Right lobe of liver (tissue), 6 donors: ENCODE measurements at places on chromosomes 1 and 21. TPM values are rescaled to one million over a fixed set of nuclear protein-coding genes. Genes with fewer than 3 reads are reported as not detected.
A peak's percentile ranks its signal among the peaks of the same experiment; 100 is the strongest.

DNA sequence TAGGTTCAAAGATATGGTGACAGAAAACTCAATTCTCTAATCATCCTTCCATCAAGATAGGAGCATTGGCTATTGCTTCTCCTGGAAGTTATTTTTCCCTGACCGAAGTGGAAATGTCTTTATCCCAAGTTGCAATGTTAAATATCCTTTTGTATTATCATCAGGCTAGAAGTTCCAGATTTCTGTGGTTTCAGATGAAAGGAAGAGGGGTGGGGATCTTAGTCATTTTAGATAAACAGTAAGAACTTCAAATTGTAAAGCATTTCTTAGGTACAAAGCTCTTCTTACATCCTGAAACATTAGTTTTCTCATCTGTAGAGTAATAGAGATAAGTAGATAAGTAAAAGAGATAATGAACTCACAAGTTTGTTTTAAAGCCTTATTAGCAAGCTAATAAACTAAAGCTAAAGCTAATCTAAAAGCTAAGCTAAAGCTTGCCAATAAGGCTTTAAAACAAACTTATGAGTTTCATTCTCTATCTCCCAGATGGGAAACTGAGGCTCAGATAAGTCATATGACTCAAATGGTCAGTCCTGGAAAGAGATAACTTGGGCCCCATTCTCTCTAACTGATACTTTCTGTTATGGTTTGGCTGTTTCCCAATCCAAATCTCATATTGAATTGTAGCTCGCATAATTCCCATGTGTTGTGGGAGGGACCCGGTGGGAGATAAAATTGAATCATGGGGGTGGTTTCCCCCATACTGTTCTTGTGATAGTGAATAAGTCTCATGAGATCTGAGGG lies 99.2 kb upstream of the KCNK2 start:
- DNase-seq: no peak
- no peak overlapping the region for H3K27ac ChIP-seq
- H3K36me3 ChIP-seq: no peaks in the 10 kb centered on the region

GRCh38 chr1:32984090-32984454 lies 19.5 kb upstream of the RNF19B start:
- H3K27me3 ChIP-seq: no peaks in the 10 kb centered on the region
- no peak overlapping the region for H3K27ac ChIP-seq
- H3K4me1 ChIP-seq: no peaks in the 10 kb centered on the region
- DNase-seq: no peak
- no peaks in the 10 kb centered on the region for H3K36me3 ChIP-seq

Gene NBPF6
- not detected for total RNA-seq

DNA sequence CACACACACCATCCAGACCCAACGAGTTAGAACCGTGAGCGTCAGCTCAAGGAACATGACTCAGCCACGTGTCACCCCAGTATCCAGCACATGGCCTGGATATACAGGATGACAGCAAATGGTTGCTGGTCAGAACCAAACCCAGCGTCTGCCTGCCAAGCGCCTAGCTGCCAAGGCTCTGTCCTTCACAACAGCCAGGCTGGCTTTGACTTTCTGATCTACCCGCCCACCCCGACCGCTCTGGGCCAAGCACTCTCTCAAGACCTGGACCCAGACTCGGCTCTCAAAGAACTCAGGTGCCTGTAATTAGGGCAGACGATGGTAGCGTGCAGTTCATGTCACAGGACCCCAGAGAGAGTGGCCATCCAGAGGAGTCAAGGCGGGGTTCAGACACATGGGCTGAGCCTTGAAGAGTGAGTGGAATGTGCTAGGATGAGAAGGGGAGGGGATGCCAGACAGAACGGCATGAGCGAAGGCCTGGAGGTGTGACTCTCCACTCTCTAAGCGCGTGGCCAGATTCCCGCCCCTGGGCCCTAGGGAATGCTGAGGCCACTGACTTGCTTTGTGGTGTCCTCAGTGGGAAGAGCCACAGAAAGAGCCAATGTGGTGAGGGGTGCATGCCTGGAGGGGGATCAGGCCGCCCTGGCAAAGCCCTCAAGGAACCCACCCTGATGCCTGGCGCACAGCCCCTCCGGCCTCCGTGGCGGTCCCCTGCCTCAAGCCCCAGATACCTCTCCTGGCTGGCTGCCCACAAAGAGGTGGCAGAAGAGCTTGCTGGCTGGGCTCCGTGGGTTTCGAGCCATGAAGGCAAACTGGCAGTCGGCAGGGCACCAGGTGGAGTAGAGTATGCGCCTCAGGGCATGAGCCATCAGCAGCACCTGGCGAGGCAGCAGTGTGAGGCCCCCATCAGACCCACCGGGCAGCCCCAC lies 7.0 kb downstream of the SH2D5 start:
- no peak overlapping the region for H3K27ac ChIP-seq
- no peaks in the 10 kb centered on the region for H3K4me1 ChIP-seq
- DNase-seq: peak; percentile 5
- no peaks in the 10 kb centered on the region for H3K36me3 ChIP-seq
- H3K27me3 ChIP-seq: no peaks in the 10 kb centered on the region

DNA sequence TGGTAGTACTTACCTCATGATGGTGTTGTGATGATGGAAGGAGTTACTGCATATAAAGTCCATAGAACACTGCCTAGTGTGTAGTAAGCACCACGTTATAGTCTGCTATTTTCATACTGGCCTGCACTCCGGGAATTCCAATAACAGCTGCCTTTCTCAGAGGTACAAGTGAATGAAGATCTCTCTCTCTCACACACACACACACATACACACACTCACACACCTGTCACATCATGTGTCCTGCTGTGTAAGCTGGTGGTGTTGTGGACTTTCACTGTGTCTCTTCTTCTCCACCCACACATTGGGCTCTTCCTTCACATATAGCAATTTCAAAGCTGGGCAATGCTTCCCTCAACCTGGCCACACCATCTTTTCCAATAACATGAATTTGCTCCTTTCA lies 33.4 kb upstream of the ST6GALNAC5 start:
- DNase-seq: no peak
- H3K4me1 ChIP-seq: no peaks in the 10 kb centered on the region
- H3K36me3 ChIP-seq: no peaks in the 10 kb centered on the region
- no peak overlapping the region for H3K27ac ChIP-seq

DNA sequence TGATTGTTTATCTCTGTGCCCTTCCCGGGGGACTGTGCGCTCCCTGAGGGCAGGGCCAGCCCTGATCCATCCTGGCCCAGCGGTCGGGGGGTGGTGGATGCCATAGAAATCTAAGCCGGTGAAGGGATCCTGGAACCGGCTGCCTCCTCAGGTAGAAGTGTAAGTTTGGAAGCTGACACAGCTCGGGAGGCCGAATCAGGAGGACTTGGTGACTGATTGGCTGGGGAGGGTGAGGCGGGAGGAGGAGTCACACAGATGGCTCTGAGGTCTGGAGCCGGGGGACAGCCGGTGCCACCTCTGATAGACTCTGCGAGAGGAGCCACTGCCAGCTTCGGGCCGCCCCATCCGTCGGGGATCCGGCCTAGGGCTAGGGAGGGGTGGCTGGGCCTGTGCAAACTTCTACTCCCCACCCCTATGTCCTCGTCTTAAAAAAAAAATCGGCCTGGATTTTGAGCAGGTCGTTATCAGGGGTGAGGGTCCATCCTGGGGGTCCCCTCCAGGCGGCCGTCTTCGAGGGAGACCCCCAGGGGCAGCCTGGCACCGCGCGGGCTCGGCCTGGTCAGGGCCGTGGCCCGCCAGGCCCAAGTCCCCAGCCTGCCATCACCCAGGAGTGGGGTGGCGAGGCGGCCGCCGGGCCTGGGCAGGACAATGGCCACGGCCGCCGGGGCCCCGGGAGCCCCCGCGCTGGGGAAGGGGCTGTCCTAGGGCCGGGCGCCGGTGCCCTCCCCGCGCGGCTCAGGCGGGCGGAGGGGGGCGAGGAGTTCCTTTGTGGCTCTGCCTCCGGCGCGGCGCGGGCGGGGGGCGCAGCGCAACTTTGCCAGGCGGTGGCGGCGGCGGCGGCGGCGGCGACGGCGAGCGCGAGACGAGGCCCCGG lies 708 bp upstream of the ZNF362 start:
- no peaks in the 10 kb centered on the region for H3K27me3 ChIP-seq
- DNase-seq: peak; percentile 86
- H3K4me1 ChIP-seq: no peaks in the 10 kb centered on the region
- peak overlapping the region; percentile 59 for H3K4me3 ChIP-seq

Gene ZMYND12
- 2.6 TPM for total RNA-seq

Gene HSD3B2
- 0.49 TPM for total RNA-seq

DNA sequence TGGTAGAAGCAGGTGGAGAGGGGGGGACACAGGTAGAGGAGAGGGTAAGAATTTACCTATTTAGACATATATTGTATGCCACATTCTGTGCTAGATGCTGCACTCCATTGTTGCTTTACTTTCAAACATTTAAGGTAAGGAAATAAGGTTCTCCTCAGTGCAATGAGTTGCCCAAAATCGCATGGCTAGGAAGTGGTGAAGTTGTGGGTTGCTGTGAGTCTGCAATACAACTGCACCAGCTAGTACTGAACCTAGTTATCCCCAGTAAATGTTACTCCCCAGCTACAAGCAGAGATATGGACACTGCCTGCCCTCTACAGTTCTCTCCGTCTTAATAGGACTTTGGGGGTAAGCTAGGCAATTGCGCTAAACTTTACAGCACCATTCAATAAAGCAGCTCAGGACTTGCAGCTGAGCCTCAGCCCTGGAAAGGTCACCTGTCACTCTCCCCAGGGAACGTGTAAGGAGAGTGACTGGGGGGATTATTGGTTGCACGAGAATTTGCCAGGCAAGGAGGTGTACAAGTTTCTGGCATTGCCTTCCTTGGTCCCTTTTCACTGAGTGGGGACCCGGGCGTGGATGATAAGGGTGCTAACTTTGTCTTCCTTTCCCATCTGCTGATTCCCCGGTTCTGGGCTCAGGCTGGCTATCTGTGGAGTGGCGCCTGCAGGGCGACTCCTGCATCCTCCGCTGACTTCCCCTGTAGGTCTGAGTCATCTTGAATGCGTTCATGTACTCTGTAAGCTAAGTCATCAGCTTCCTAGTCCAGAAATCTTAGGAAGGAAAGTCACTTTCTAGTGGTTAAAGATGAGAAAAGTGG lies 71.3 kb upstream of the CNTN2 start:
- H3K36me3 ChIP-seq: no peaks in the 10 kb centered on the region
- H3K4me3 ChIP-seq: no peak overlapping the region
- H3K27ac ChIP-seq: no peak overlapping the region
- no peaks in the 10 kb centered on the region for H3K27me3 ChIP-seq
- peak; percentile 44 for DNase-seq
- no peaks in the 10 kb centered on the region for H3K4me1 ChIP-seq

- no peak for DNase-seq
- H3K4me3 ChIP-seq: no peak overlapping the region
- H3K27ac ChIP-seq: no peak overlapping the region
- no peaks in the 10 kb centered on the region for H3K36me3 ChIP-seq
- no peaks in the 10 kb centered on the region for H3K4me1 ChIP-seq
Observed at GRCh38 chr1:194787001-194787400, 1600.6 kb upstream of the B3GALT2 start.

GRCh38 chr1:15940110-15941043 lies 35.5 kb downstream of the ZBTB17 start:
- no peak overlapping the region for H3K27ac ChIP-seq
- no peaks in the 10 kb centered on the region for H3K27me3 ChIP-seq
- H3K4me3 ChIP-seq: no peak overlapping the region
- DNase-seq: no peak

DNA sequence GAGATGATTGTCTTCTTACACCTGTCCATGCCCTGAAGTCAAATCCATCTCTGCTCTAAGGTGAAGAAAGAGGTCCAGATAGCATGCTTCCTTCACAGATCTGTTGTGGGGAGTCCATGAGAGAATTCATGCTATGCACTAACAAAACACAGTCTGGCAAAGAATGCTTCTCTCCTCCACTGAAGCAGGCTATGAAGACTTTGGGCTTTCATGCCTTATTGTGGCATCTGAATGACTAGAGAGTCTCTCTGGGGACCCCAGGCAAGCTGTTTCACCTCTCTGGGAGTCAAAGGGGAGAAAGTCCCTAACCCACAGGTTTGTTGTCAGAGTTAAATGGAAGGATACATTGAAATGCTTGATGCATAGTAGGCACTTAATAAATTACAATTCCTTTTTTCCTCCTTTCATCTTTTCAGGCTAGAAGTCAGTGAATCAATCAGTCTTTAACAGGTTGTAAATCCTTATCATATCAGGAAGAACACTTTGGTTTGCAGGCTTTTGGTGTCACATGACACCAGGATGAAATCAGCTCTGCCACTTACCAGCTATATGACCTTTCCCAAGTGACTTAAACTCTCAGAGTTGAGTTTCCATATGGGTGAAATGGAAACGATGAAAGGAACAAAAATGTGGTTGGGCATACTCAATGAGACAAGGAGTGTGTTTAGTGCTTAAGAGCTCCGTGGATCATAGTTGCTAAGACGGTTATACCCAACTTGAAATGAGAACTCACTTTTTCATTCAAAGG lies 200.1 kb upstream of the DAB1 start:
- H3K4me3 ChIP-seq: no peak overlapping the region
- no peaks in the 10 kb centered on the region for H3K27me3 ChIP-seq
- no peak for DNase-seq
- no peak overlapping the region for H3K27ac ChIP-seq
- H3K4me1 ChIP-seq: no peaks in the 10 kb centered on the region

DNA sequence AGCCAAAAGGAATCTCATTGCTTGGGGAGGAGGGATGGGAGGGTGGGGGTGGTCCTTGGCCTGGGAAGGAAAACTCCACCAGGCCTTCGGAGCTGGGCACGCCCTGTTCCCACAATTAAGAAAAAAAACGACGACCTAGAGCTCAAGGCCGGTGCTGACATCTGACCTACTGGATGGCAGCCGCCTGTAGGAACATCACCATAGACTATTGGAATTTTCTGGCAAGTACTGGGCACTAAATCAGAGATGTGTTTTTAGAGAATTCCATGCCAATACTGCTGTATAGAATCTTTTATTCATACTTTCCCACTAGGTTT lies 729 bp downstream of the NADK start:
- H3K27me3 ChIP-seq: no peaks in the 10 kb centered on the region
- H3K4me1 ChIP-seq: peaks cover 4% of the 10 kb centered on the region
- peak overlapping the region; percentile 84 for H3K4me3 ChIP-seq
- no peak for DNase-seq
- peak overlapping the region; percentile 98 for H3K27ac ChIP-seq
- no peaks in the 10 kb centered on the region for H3K36me3 ChIP-seq

Gene MPL
- total RNA-seq: not detected

DNA sequence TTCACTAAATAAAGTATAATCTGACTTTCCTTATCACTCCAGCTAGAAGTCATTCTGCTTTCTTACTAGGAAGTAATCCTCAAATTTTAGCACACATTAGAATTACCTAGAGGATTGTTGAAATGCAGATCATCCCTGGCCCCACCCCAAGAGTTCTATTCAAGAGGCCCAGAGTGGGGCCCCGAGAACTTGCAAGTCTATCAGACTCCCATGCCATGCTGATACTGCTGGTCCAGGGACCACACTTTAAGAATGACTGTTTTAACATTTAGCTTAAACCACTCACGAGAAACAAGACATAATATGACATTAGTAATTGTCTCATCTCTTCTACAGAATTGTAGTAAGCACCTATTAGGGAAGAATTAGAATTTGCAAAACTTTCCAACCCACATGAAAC lies 7.7 kb upstream of the SYNJ1 start:
- no peaks in the 10 kb centered on the region for H3K27me3 ChIP-seq
- DNase-seq: no peak
- H3K36me3 ChIP-seq: no peaks in the 10 kb centered on the region
- no peak overlapping the region for H3K27ac ChIP-seq

GRCh38 chr1:230335861-230336522 lies 90.1 kb downstream of the PGBD5 start:
- H3K27ac ChIP-seq: no peak overlapping the region
- H3K4me1 ChIP-seq: no peaks in the 10 kb centered on the region
- no peaks in the 10 kb centered on the region for H3K36me3 ChIP-seq
- H3K4me3 ChIP-seq: no peak overlapping the region

GRCh38 chr1:39689214-39689613 lies 2.0 kb downstream of the HPCAL4 start:
- H3K27ac ChIP-seq: no peak overlapping the region
- no peaks in the 10 kb centered on the region for H3K36me3 ChIP-seq
- no peak overlapping the region for H3K4me3 ChIP-seq
- H3K4me1 ChIP-seq: no peaks in the 10 kb centered on the region
